Urinary bladder (tissue), 4 donors: ENCODE measurements at places on chromosomes 4 and X. TPM values are rescaled to one million over a fixed set of nuclear protein-coding genes. Genes with fewer than 3 reads are reported as not detected.

Gene HAND2
- total RNA-seq, result 14.5 TPM

Gene HHIP
- total RNA-seq, result 38.5 TPM

Gene KCNIP4
- 23.5 TPM for total RNA-seq

Gene IL2
- not detected for total RNA-seq

Gene SERPINA7
- total RNA-seq, result not detected

Gene TMEM144
- 30.3 TPM for total RNA-seq

Gene KIAA1210
- total RNA-seq, result 0.69 TPM

Gene PITX2
- 30.4 TPM for total RNA-seq

Gene ADH6
- total RNA-seq, result 0.05 TPM

Gene BLTP1
- total RNA-seq, result 221 TPM

Gene SLITRK4
- 11.2 TPM for total RNA-seq

Gene F8A3
- 1.6 TPM for total RNA-seq

Gene EXOC1L
- not detected for total RNA-seq

Gene DCX
- 9.6 TPM for total RNA-seq

Gene USP38
- 28.7 TPM for total RNA-seq

Gene GAGE12J
- not detected for total RNA-seq

Gene SNCA
- total RNA-seq, result 24.4 TPM

Gene LDB2
- total RNA-seq, result 142 TPM

Gene PTPN13
- total RNA-seq, result 92.4 TPM

Gene CYBB
- total RNA-seq, result 62.0 TPM

Gene CXCR3
- not detected for total RNA-seq

Gene TCEAL5
- total RNA-seq, result 2.5 TPM

Gene SLIT2
- total RNA-seq, result 125 TPM

Gene CSN1S1
- not detected for total RNA-seq

Gene ZNF185
- 9.7 TPM for total RNA-seq

Gene MND1
- total RNA-seq, result 9.6 TPM

Gene NAP1L2
- 7.2 TPM for total RNA-seq

Gene TMEM184C
- 37.0 TPM for total RNA-seq
